T-helper 2 cell (primary cell): ENCODE measurements at places on chromosomes 5 and 9.

DNA sequence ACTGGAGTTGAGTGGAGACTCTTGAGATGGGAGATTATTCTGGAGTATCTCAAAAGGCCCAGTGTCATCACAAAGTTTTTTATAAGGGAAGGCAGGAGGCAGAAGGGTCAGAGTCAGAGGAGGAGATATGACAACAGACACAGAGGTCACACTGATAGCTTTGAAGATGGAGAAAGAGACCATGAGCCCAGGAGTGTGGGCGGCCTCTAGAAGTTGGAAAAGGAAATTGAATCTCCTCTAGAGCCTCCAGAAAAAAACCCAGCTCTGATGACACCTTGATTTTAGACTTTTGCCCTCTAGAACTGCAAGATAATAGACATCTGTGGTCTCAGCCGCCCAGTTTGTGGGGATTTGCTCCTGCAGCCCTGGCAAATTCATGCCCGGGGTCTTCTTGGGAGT, 64.8 kb upstream of the SPTLC1 start:
- no peak for DNase-seq

GRCh38 chr5:89060768-89061167, 177.8 kb upstream of the MEF2C start:
- DNase-seq: no peak

- DNase-seq: no peak
Measured at GRCh38 chr5:93395010-93395409, 186.0 kb downstream of the NR2F1-AS1 start.

GRCh38 chr5:53368516-53368915, 111.9 kb upstream of the FST start:
- DNase-seq: no peak

- no peak for DNase-seq
Measured at GRCh38 chr9:6272229-6272598, 56.0 kb upstream of the TPD52L3 start.

DNA sequence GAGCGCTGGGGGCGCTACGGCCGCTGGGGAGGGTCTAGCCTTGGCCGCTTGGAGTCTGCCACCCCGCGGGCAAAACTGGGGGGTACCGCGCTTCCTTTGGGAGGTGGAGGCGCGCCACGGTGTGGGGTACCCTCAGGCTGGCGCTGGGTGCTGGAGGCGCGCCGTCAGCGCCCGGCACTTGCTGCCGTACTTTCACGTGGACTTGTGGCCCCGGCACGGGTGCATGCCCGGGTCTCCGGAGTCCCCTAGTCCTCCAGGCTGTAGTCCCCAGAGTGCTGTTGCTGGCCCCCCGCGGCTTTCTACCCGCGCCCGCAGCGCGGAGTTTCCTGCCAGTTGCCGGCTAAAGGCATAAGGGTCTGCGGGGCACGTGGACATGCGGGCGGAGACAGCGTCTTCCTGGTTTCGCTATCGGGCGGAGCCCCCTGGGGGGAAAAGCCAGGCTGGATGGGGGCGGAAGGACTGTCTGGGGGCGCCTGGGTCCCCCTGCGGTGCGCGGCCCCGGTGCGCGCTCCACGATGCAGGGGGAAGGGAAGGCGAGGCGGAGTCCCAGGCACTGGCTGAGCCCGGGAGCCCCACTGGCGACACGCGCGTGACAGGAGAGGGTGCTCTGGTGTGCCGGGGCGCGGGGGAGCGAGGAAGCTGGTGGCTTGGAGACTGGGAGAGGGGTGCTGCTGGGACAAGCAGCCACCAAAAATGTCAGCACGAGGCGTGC, 666 bp downstream of the PPARGC1B start:
- DNase-seq: peak; percentile 15

- DNase-seq: no peak
Measured at GRCh38 chr5:139646111-139646510, 2.0 kb upstream of the CXXC5 start.

DNA sequence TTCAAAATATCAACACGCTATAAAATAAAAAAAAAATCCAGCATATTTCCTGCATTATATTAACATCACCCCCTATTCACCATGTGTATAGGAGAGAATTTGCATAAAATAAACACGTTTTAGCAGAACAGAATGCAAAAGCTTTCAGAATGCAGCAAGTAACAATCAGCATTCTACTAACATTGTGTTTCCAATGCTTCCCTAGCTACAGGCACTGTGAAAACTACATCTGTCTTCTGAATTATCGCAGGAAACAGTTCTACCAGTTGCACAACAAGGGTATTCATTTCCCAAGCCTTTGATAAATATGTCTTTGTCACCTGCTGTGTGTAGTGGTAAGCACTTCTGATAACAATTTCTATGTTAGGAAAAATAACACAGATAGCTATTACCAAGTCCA, 1015.8 kb downstream of the CDH18 start:
- no peak for DNase-seq

GRCh38 chr9:26870292-26870691, 22.3 kb downstream of the CAAP1 start:
- no peak for DNase-seq

DNA sequence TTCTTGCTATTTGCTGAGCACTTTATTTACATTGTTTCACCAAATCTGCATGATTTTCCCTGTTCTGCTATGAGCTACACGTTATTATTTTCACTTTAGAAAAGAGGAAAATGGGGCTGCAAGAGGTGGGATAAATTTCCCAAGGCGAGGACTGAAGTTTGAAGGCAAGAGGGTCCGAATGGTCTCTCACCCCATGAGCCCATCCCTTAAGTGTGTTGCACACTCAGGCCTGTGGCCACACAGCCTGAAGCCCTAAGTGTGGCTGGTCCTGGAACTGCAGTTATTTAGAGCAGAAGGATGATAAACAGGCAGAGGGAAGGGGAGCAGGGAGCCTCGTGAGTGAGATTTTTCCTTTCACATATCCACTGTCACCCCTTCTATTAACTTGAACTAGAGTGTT, 7.8 kb downstream of the PDE8B start:
- no peak for DNase-seq

- no peak for DNase-seq
Measured at GRCh38 chr5:35438288-35438687, 179.4 kb upstream of the SPEF2 start.

- DNase-seq: no peak
Measured at GRCh38 chr5:8628521-8628920, 759.6 kb downstream of the MTRR start.

- no peak for DNase-seq
Measured at GRCh38 chr9:98927724-98928123, 16.0 kb upstream of the COL15A1 start.

DNA sequence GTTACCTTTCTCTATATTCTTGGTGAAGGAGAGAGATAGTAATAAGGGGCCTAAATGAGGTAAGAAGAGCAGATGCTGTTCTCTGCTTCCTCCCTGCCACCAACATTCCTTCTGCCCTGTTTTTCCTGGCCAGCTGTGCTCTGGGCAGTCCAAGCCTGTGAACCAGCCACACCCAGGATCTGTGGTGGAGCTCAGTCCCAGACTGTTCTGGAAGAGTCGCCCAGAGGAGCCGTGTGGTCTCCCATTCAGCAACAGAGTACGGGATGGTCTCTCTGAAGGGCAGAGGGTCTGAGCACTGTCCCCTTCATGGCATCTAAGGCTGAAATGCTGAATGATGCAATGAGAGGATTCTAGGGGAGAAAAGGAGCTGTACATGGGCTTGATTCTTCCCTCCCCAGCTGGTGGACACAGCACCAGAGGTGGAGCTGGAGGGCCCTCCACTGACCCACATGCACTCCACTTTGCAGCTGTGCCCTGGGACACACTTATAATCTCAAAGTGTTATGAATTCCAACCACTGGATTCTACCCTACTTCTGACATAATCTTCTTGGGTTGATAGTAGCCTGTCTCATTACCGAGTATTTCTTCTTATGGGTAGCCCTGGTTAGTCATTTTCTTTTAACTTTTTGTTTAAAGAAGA, 70.8 kb upstream of the RPS23 start:
- no peak for DNase-seq

DNA sequence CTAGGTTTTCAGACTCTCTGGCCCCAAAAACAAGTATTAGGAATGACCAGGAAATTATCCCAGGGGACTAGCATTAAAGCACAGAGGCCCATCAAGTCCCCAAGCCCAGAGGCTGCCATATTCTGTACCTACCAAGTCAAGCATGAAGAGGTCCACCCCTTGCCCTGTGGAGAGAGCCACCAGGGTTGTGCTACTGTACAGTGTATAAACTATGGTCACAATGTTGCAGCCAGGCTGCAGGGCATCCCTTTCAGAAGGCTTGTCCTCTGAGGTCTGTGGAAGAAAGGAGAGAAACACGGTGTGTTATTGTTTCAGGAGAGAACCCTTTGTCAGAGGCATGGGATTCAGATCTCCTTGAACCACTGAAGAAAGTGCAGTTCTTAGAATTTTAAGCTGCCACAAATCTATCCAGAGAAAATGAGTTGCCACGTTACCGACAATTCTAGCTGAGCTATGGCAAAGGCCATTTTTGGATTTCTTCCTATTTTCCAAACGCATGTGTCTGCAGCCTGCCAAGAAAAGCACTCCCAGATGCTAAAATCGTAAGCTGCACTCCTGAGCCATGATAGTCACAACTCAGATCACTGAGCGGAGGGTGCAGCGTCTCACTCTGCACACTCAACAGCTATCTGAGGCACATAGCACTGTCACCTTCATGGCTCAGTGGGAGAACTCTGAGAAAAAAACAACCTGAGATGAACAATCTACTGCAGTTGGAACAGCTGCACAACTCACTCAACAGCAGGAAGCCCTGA, 45.5 kb upstream of the SPATA31E1 start:
- DNase-seq: no peak

GRCh38 chr5:610011-610743, 2.0 kb upstream of the CEP72 start:
- DNase-seq: no peak

GRCh38 chr9:24516463-24516862, 29.2 kb downstream of the IZUMO3 start:
- no peak for DNase-seq

- DNase-seq: no peak
Measured at GRCh38 chr9:110936237-110936636, 102.0 kb downstream of the LPAR1 start.

DNA sequence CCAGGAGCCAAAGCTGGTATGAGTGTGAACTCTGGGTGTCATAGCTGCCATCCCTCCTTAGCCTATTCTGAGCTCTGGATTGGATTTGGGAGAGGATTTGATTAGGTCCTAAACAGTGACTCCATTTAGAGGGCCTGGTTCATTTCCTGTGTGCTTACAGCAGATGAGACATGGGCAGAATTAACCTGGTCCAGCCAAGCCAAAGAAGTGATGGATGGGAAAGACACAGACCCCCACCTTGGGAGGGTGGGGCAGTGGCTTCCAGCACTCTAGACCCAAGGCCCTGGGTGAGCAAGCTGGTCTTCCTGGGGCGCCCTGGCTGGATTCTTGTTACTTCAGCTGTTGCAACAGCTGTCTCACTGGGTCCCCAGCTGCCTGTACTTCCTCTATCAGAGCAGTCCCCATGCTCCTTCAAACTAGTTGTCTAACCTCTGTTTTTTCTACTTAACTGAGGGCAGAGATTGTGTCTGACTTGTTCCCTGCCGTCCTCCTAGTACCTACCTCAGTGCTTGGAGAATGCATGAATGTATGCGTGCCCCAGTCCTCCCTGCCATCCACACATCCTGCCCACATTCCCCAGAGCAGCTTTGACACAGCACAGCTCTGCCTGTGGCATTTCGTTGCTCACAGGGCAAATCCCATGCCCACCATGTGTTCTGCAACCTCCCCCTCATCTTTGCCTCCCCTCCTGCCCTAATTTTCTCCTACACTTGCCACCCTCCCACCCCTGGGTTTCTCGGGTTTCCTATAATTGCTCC, 115.9 kb downstream of the RGS3 start:
- DNase-seq: peak; percentile 70

DNA sequence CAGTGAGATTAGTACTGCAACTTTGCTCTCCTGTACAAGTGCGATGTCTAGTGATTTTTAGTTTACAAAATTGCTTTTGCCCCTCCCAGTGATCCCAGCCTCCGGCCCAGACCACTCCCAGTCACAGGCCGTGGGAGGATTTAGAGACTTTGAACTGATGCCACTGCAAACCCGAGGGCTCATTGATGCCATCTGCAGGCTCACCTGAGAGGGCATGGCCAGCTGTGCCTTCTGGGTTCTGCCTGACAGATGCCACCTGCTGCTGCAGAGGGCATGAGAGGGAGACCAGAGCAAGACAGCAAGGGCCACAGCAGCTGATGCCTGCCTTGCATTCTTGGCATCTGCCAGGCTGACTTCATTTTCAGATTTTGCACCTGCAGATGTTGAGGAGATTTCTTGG, 593.8 kb downstream of the CDK5RAP2 start:
- no peak for DNase-seq
